Transverse colon (tissue), 4 donors: ENCODE measurements at places on chromosomes 3 and 15. TPM values are rescaled to one million over a fixed set of nuclear protein-coding genes. Genes with fewer than 3 reads are reported as not detected.
A peak's percentile ranks its signal among the peaks of the same experiment; 100 is the strongest.

Gene RHCG
- not detected for total RNA-seq

Gene LRRIQ4
- not detected for total RNA-seq

Gene CXCR6
- total RNA-seq = not detected

Gene LYZL4
- not detected for total RNA-seq

Gene NEK10
- 1.9 TPM for total RNA-seq

Gene LRRN1
- not detected for total RNA-seq

Gene B3GNT5
- total RNA-seq = 46.3 TPM

Gene CCR8
- total RNA-seq = not detected

Gene TRIM59
- total RNA-seq = 10.9 TPM

GRCh38 chr3:194316918-194317317 is 34.2 kb downstream of the CPN2 start:
- peaks cover 4% of the 10 kb centered on the region for H3K4me1 ChIP-seq
- no peak overlapping the region for H3K4me3 ChIP-seq
- H3K27ac ChIP-seq = no peak overlapping the region
- H3K36me3 ChIP-seq = no peaks in the 10 kb centered on the region
- peaks cover 11% of the 10 kb centered on the region for H3K27me3 ChIP-seq

- H3K4me3 ChIP-seq = no peak overlapping the region
- no peak overlapping the region for H3K27ac ChIP-seq
- peaks cover 4% of the 10 kb centered on the region for H3K4me1 ChIP-seq
These were observed 77.8 kb upstream of the GSK3B start for GRCh38 chr3:120172070-120172469.

- no peaks in the 10 kb centered on the region for H3K36me3 ChIP-seq
- H3K27ac ChIP-seq = no peak overlapping the region
- no peak for DNase-seq
- peaks cover 12% of the 10 kb centered on the region for H3K4me1 ChIP-seq
These were observed 180.5 kb downstream of the TCF12 start for GRCh38 chr15:57098896-57099295.

- peak overlapping the region; percentile 77 for H3K27ac ChIP-seq
- H3K27me3 ChIP-seq = no peaks in the 10 kb centered on the region
- H3K36me3 ChIP-seq = no peaks in the 10 kb centered on the region
- no peak overlapping the region for H3K4me3 ChIP-seq
- DNase-seq = no peak
- peaks cover 4% of the 10 kb centered on the region for H3K4me1 ChIP-seq
These were observed 17.8 kb upstream of the ZFYVE19 start for GRCh38 chr15:40789119-40789518.

- H3K4me3 ChIP-seq = no peak overlapping the region
- DNase-seq = peak; percentile 43
These were observed 12.7 kb downstream of the PLXND1 start for GRCh38 chr3:129593595-129594339.

GRCh38 chr3:172305552-172305951 is 142.7 kb downstream of the GHSR start:
- no peaks in the 10 kb centered on the region for H3K36me3 ChIP-seq
- H3K27ac ChIP-seq = peak overlapping the region; percentile 56
- DNase-seq = peak; percentile 53
- H3K4me3 ChIP-seq = no peak overlapping the region

DNA sequence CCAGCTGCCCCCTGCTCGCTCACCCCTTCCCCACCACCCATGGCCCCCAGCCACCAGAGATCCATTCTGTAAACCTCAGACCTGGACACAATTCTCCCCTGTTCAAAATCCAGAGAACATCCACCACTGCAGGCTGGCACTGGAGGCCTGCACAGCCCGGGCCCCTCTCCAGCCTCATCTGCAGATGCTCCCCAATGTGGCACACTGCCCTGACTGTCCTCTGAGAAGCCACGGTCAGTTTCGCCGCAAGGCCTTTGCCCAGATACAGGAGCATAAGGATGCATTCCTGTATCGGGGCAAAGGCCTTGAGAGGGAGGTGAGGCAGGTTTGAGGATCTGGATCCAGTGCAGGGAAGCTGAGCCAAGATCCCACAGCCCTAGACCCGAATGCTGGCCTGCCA is 175.4 kb upstream of the LINGO1 start:
- no peak overlapping the region for H3K4me3 ChIP-seq
- no peaks in the 10 kb centered on the region for H3K4me1 ChIP-seq
- H3K27ac ChIP-seq = no peak overlapping the region
- no peak for DNase-seq
- H3K36me3 ChIP-seq = no peaks in the 10 kb centered on the region
- no peaks in the 10 kb centered on the region for H3K27me3 ChIP-seq

- H3K4me1 ChIP-seq = no peaks in the 10 kb centered on the region
- H3K36me3 ChIP-seq = no peaks in the 10 kb centered on the region
- H3K27ac ChIP-seq = no peak overlapping the region
- H3K27me3 ChIP-seq = no peaks in the 10 kb centered on the region
- H3K4me3 ChIP-seq = no peak overlapping the region
These were observed 82.4 kb downstream of the OXSM start for GRCh38 chr3:25872200-25872877.

- no peak within 1 kb of the TSS for H3K27ac ChIP-seq
- no peaks in the 10 kb centered on the region for H3K4me1 ChIP-seq
- DNase-seq = no peak
- H3K27me3 ChIP-seq = peaks cover 65% of the 10 kb centered on the region
- no peak within 1 kb of the TSS for H3K4me3 ChIP-seq
- H3K36me3 ChIP-seq = no peaks in the 10 kb centered on the region
These were observed at the start of gene ACAN for GRCh38 chr15:88803241-88803919. Gene ACAN (plus strand): TSS chr15:88803436. CDS start chr15:88836207, 32,771 bp downstream.

- H3K4me3 ChIP-seq = no peak overlapping the region
- no peaks in the 10 kb centered on the region for H3K27me3 ChIP-seq
- no peaks in the 10 kb centered on the region for H3K4me1 ChIP-seq
- no peaks in the 10 kb centered on the region for H3K36me3 ChIP-seq
- no peak overlapping the region for H3K27ac ChIP-seq
- no peak for DNase-seq
These were observed 597.2 kb upstream of the ADAMTS9 start for GRCh38 chr3:65284961-65285360.

- H3K27me3 ChIP-seq = no peaks in the 10 kb centered on the region
- H3K36me3 ChIP-seq = no peaks in the 10 kb centered on the region
- no peaks in the 10 kb centered on the region for H3K4me1 ChIP-seq
- DNase-seq = peak; percentile 12
These were observed 739 bp downstream of the SNRPN start for GRCh38 chr15:24955531-24955921.

DNA sequence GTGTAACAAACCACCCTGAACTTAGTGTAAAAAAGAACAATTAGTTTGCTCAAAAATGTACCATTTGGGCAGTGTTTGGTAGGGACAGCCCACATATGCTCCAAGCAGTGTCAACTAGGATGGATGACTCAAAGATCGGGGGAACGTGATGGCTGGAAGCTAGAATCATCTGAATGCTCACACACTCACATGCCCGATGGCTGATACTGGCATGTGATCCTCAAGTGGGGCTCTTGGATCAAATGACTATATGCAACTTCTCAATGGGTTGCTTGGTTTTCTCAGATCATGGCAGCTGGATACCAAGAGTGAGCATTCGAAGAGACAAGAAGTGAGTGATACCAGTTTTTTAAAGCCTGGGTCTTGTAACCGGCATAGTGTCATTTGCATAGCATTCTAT is 335.9 kb upstream of the KCNMB2 start:
- H3K27ac ChIP-seq = no peak overlapping the region
- no peaks in the 10 kb centered on the region for H3K27me3 ChIP-seq
- peaks cover 13% of the 10 kb centered on the region for H3K4me1 ChIP-seq
- H3K36me3 ChIP-seq = no peaks in the 10 kb centered on the region
- no peak for DNase-seq
- H3K4me3 ChIP-seq = no peak overlapping the region

GRCh38 chr3:181330821-181331563 is 341.5 kb upstream of the DNAJC19 start:
- no peak overlapping the region for H3K27ac ChIP-seq
- DNase-seq = no peak
- no peaks in the 10 kb centered on the region for H3K4me1 ChIP-seq
- H3K36me3 ChIP-seq = no peaks in the 10 kb centered on the region
- H3K27me3 ChIP-seq = peaks cover 12% of the 10 kb centered on the region

- no peaks in the 10 kb centered on the region for H3K4me1 ChIP-seq
- no peaks in the 10 kb centered on the region for H3K36me3 ChIP-seq
- H3K4me3 ChIP-seq = no peak overlapping the region
- no peaks in the 10 kb centered on the region for H3K27me3 ChIP-seq
- no peak overlapping the region for H3K27ac ChIP-seq
These were observed 504.6 kb upstream of the NECTIN3 start for GRCh38 chr3:110567029-110567428.

- peaks cover 7% of the 10 kb centered on the region for H3K4me1 ChIP-seq
- H3K27ac ChIP-seq = peak within 1 kb of the TSS; percentile 84
- peak within 1 kb of the TSS; percentile 41 for H3K4me3 ChIP-seq
- no peaks in the 10 kb centered on the region for H3K27me3 ChIP-seq
These were observed at the start of gene CIB2 for GRCh38 chr15:78131295-78132061. Gene CIB2 (minus strand): TSS chr15:78131445. CDS start chr15:78131215, 230 bp downstream.

- H3K27ac ChIP-seq = no peak overlapping the region
- no peaks in the 10 kb centered on the region for H3K36me3 ChIP-seq
- H3K4me3 ChIP-seq = no peak overlapping the region
- no peaks in the 10 kb centered on the region for H3K27me3 ChIP-seq
- DNase-seq = no peak
These were observed 140.9 kb downstream of the PLCL2 start for GRCh38 chr3:17025594-17026139.

GRCh38 chr3:4963669-4964570 is 15.3 kb upstream of the BHLHE40 start:
- no peaks in the 10 kb centered on the region for H3K36me3 ChIP-seq
- H3K4me3 ChIP-seq = no peak overlapping the region
- H3K27ac ChIP-seq = no peak overlapping the region
- H3K27me3 ChIP-seq = no peaks in the 10 kb centered on the region

DNA sequence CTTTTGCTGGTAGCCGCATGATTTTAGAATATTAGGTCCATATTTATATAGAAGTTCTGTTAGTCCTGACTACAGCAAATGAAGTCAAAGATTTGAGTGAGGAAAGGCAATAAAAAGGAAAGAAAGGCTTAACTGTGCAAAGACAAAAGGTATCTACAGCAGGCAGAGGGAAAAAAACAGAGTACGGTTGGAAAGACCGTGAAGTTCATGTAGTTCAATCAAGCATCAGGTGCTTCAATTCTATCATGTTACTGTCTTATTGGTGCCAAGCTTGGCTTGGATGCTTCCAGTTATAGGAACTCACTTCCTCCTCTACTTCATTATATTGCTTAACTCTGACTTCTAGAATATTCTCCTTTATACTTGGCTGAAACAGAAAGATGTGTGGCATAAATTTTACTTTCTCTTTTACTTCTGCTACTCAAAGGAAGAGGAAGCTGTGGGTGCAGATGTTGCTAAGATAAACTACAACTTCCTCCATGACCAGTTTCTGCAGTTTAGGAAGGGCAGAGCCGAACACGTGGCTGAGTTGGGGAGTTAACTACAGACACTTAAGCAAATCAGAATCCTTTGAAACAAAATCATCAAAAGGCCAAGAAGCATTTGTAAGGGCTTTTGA is 72.6 kb upstream of the ZBED2 start:
- no peaks in the 10 kb centered on the region for H3K27me3 ChIP-seq
- H3K36me3 ChIP-seq = no peaks in the 10 kb centered on the region
- peak; percentile 41 for DNase-seq
- no peak overlapping the region for H3K4me3 ChIP-seq
- H3K4me1 ChIP-seq = no peaks in the 10 kb centered on the region

GRCh38 chr3:127277561-127277960 is 10.3 kb downstream of the PRR20G start:
- H3K4me1 ChIP-seq = no peaks in the 10 kb centered on the region
- H3K4me3 ChIP-seq = no peak overlapping the region
- H3K36me3 ChIP-seq = no peaks in the 10 kb centered on the region
- no peak for DNase-seq
- H3K27ac ChIP-seq = no peak overlapping the region

- no peaks in the 10 kb centered on the region for H3K27me3 ChIP-seq
- H3K36me3 ChIP-seq = no peaks in the 10 kb centered on the region
- no peak for DNase-seq
- no peaks in the 10 kb centered on the region for H3K4me1 ChIP-seq
- no peak overlapping the region for H3K4me3 ChIP-seq
- H3K27ac ChIP-seq = no peak overlapping the region
These were observed 51.3 kb downstream of the TPRG1 start for GRCh38 chr3:189222927-189223636.

DNA sequence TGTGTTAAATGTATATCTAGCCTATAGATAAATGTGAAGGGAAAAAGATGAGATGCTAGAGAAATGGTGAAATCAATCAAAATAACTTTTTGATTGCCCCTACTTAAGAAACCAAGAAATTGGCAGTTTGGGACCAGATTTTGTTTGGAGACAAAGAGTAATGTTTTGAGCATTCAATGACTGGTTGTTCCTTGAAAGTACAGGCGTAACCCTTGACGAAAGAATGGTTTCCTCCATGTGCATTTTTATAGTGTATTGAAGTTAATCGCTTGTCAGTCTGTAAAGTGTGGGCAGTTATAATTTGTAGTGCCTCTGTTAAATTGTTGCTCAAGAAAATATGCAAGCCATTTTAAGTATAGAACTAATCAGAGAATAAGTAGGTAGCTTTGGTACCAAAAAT is 1.2 kb downstream of the KIF23 start:
- no peaks in the 10 kb centered on the region for H3K4me1 ChIP-seq
- no peak for DNase-seq
- no peaks in the 10 kb centered on the region for H3K27me3 ChIP-seq

DNA sequence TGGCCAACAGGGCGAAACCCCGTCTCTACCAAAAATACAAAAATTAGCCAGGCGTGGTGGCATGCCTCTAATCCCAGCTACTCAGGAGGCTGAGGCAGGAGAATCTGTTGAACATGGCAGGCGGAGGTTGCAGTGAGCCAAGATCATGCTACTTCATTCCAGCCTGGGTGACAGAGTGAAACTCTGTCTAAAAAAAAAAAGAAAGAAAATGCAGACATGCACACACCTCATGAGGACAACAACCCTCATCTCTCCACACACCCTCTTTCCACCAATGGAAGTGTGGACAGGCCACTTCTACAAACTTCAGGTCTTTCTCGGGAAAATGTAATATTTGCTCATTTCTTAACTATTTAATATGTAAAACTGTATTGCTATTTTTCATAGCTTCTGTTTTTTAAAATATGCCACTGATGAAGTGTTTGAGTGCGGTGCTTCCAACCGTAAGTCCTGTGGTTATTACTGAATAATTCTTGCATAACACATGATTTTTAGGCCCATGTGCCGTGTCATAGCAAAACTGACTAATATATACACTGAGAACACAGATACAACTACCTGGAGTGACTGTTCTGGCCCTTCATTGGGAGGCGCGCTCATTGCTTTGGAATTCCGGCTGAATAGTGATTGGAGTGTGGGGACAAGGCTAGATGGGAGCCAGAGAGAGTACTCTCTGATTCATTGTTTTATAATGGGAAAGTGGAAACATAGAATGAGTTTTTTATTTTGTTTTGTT is 23.1 kb downstream of the LRRC31 start:
- H3K27ac ChIP-seq = no peak overlapping the region
- H3K36me3 ChIP-seq = no peaks in the 10 kb centered on the region
- H3K4me3 ChIP-seq = no peak overlapping the region
- no peak for DNase-seq
- no peaks in the 10 kb centered on the region for H3K27me3 ChIP-seq
